Bronchial smooth muscle cell (primary cell): ENCODE measurements at places on chromosomes 1 and 21. TPM values are rescaled to one million over a fixed set of nuclear protein-coding genes. Genes with fewer than 3 reads are reported as not detected.

Gene SASS6
- total RNA-seq = 0.52 and 0.79 TPM in 2 replicates

Gene TCHHL1
- not detected in 2 replicates for total RNA-seq

Gene SYPL2
- total RNA-seq = 0.16 and 0.43 TPM in 2 replicates

Gene UTS2
- 0.95 TPM in 1 of 2 replicates, not detected in the other for total RNA-seq

Gene TAS1R1
- total RNA-seq = 0.16 and 0.17 TPM in 2 replicates

Gene OR2M3
- total RNA-seq = not detected in 2 replicates

Gene TTC39A
- 0.26 and 1.1 TPM in 2 replicates for total RNA-seq

Gene NCF2
- total RNA-seq = 0.16 and 0.17 TPM in 2 replicates

Gene GJA8
- total RNA-seq = not detected in 2 replicates

Gene THEM5
- not detected in 2 replicates for total RNA-seq

Gene RBM11
- not detected in 2 replicates for total RNA-seq
